ENCODE measurements at places on chromosomes 7 and 10.

DNA sequence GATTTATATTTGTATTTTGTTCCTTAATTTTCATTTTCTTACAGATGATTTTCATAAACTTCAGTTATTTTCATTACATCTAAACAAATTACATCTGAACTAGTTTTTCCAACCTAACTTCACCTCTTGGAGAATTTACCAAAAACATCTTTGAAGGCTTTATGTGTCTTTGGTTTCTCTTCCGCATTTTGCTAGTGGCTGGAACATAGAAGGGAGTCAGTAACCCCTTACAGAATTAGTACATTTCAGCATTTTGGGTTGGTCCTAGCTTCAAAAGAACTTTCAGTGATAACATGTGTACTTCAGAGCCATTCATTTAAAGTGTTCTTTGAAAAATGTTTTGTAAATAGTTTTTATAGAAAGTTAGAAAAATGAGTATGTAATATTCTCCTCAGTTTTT lies 169.8 kb upstream of the MTPN start:
- no peak for DNase-seq

- no peak for DNase-seq
Measured at GRCh38 chr7:96306385-96307125, 15.3 kb downstream of the SLC25A13 start.

- no peak for DNase-seq
Measured at GRCh38 chr7:122038904-122039303, 105.1 kb downstream of the AASS start.

- DNase-seq: no peak
Measured at GRCh38 chr7:85570898-85571297, 384.0 kb upstream of the SEMA3D start.

DNA sequence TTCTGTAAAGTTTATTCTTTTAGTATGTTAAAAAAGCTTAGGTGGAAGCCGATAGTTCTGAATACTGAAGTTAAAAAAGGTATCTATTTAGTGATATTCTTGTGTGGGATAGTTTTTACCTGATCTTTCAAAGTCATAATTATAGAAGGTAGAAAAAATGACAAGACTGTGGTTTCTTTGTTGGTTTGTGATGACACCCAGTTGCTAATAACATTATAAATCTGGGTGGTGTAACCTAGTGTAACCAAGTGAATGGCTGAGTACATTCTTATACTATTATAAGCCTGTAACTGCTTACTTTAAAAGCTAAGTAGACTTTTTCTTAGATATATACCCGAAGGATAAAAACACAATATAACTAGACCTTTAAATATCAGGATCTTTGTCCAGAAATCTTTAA lies 2.3 kb downstream of the CDK13 start:
- DNase-seq: no peak

DNA sequence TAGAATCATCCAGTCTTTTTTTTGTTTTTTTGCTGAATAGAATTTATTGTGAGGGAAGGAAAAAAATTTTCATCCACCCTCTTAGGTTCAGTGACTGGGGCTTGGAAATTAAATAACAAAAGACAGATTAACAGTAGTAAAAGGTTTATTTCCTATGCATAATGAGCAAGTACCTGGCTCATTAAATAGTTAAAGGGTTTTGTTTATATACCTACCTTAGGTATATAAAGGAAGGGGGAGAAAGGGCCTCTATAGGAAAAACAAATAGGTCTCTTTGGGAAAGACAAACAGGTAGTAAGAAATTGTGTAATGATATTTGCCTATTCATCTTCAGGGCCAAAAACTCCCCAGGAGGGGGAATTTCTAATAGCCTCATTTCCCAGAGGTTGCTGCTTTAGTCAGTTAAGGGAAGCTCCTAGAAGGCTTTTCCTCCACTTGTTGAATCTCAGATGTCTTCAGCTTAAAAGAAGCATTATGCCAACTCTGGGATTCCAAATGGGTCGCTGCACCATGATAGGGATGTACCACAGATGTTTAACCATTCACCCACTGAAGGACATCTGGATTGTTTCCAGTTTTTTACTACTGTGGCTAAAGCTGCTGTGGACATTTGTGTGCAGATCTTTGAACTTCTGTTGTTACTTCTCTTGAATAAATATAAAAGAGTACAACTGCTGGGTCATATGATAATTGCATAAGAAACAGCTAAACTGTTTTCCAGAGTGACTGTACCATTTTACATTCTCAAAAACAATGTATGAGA lies 11.3 kb downstream of the ACADSB start:
- DNase-seq: no peak

- DNase-seq: peak; percentile 19
Measured at GRCh38 chr7:70775570-70776156, 356.3 kb upstream of the GALNT17 start.
